Activated CD4-positive, alpha-beta T cell treated with anti-CD3 and anti-CD28 coated beads for 4 hours (primary cell): ENCODE measurements at places on chromosomes 16 and 17.

- no peak for DNase-seq
Observed at GRCh38 chr17:66542129-66542966, 239.9 kb downstream of the PRKCA start.

- DNase-seq = no peak
Observed at GRCh38 chr17:17931159-17931558, 41.0 kb downstream of the TOM1L2 start.

- no peak for DNase-seq
Observed at GRCh38 chr17:50534222-50534978, 1.9 kb downstream of the EPN3 start.

- no peak for DNase-seq
Observed at GRCh38 chr16:59048876-59049275, 314.8 kb upstream of the GOT2 start.

GRCh38 chr17:46895171-46895570 lies 27.8 kb upstream of the GOSR2 start:
- no peak for DNase-seq

DNA sequence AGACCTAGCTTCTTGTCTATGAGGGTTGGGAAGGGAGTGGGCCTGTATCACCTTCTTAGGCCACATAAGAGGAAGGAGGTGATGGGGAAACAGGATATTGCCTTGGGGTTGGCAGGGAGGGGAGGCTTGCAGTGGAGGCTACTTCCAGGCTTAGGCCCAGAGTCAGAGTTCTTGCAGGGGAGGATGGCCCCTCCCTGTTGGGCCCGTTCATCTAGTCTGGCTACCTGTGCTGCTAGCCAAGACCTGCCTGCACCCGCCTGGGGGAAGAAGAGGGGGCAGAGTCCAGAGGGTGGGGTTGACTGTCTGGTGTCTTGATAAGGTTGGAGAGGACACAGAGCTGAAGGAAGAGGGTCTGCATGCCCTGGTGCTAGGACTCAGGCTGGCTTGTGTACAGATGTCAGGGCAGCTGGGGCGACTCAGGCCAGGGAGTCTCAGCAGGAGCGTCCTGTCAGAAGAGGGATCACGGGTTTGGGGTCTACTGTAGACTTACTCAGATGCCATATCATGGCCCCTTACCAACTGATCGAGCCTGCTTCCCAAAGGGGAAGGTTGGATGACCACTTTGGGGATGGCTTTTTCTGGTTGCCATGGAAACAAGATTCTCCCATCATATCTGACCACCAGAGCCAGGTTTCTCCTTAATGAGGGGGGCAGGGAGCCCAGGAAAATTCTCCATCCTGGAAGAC lies 5.3 kb downstream of the KDM6B start:
- no peak for DNase-seq

DNA sequence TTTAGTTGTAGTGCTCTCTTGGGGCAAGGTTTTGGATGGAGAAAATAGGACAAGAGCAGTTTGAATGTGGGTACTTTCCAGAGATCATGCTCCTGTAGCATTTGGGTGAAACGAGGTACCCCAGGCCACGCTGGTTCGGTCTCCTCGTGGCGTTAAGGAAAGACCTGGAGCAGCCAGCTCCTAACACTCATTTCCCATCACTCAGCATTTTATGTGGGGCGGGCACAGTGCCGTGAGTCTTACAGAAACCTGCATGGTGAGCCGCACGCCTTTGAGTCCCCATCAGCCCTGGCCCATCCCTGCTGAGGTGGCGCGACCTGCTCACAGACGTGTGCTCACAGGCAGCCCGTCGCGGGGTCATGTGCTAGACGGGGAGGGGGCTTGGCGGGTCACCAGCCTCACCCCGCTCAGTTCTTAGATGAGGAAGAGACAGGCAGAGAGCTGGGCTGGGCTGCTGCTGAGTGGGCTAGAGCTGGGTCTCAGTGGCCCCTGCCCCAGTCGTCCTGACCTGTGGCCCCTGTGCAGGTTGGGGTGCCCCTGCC lies 37.3 kb downstream of the TBCD start:
- DNase-seq = no peak

- no peak for DNase-seq
Observed at GRCh38 chr17:31900877-31901276, 631 bp downstream of the UTP6 start.

DNA sequence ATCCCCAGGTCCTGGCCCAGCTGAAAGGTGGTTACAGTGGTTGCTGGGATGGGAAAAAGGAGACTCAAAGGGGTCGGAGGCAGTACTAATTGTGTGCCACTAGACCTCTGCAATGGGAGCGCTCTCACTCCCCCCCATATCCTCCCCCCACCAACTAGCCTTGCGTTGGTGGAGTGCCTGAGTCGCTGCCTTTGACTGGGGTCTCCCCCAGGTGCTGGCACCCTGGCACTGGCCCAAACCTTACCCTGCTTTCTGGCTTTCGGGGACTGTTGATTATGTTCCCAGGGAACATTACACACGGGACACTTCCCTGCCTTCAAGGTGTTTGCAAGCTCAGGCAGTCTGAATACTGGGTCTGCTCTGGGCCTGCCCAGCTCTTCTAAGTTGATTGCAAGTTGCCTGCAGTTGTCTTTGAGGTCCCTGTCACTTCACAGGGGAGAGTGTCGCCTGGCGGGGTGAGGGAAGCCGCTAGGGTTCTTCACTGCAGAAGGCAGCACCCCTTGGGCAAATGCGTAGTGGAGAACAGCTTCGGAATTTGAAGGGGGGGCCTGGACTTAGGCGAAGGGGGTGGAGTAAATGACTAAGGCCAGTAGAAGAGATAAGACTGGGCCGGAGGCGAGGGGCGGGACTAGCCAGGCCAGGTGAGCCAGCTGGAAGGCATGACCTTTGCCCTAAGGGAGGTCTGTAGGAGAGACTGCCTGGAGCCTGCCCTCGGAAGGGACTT lies 98.0 kb downstream of the RAB11FIP4 start:
- DNase-seq = no peak

- DNase-seq = no peak
Observed at GRCh38 chr16:23907903-23908302, 72.1 kb downstream of the PRKCB start.

- DNase-seq = no peak
Observed at GRCh38 chr16:2364638-2365210, 24.2 kb upstream of the ABCA3 start.

DNA sequence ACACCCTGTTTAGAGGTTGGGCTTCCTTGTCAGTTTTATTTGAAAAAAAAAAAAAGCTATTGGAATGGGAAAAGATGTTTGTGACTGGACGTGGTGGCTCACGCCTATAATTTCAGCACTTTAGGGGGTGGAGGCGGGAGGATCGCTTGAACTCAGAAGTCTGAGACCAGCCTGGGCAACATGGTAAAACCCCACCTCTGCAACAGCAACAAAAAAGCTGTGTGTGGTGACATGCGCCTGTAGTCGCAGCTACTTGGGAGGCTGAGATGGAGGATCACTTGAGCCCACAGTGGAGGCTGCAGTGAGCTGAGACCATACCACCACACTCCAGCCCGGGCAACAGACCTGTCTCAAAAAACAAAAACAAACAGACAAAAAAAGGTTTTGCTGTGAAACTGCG lies 66.1 kb upstream of the SIAH1 start:
- no peak for DNase-seq

DNA sequence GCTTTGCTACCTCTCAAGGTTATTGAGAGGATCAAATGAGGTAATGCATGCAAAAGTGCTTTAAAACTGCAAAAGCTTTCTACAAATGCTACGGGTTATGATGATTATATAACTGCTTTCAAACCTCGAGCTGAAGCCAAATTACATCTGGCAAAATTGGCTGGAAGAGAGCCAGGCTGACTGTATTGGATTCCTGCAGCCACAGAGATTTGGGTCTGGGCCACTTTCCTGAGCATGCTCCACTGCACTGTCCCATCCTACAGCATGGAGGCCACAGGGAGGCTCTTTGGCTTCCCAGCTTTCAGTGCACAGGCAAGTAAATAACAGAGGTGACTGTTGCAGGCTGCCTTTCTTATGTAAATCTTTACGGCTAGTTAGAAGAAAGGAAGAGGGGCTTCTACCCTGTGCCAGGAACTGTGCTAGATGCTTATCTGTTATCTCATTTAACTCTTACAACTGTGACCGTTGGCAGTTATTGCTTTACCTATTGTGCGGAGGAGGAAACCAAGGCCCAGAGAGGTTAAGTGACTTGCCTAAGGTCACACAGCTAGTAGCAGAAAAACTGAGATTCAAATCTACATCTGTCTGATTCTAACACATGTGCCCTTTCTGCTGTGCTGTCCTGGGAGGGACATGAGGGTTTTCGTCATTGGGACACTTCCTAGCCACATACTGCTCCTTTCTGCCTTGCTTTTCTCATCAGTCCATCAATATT lies 121.8 kb downstream of the SPACA3 start:
- DNase-seq = no peak

- DNase-seq = no peak
Observed at GRCh38 chr16:35908942-35909341, 2449.5 kb downstream of the TP53TG3F start.

DNA sequence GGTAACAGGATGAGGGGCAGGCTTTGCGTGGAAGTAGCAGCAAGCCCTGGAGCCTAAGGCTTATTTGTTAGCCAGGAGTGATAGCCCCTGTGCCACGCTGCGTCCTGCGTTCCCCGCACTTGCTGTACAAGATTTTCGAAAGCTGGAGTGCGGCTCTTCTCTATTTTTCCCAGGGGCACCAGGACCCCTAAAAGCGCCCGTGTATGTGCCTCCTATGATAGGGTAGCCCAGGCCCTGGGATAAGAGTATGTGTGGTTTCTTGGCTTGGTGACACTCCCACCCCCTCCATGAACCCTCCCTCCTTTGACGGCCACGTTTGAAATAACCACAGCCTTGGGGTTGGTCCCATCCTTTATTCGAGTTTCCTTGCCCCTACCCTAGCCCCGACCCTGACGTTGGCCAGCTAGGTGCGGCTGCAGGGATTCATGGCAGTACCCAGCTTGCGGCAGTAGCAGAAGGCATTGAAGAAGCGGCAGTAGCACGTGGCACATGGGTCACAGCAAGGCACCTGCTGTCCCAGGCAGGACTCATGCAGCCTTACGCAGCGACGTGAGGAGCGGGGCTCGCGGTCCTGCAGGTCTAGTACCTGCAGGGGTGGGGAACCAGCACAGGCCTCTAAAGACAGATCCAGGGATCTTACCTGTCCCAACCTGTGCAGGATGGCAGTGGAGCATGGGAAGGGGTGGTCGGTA lies 968 bp downstream of the AGRP start:
- no peak for DNase-seq

- no peak for DNase-seq
Observed at GRCh38 chr17:79845601-79845949, 6.3 kb upstream of the CBX4 start.

DNA sequence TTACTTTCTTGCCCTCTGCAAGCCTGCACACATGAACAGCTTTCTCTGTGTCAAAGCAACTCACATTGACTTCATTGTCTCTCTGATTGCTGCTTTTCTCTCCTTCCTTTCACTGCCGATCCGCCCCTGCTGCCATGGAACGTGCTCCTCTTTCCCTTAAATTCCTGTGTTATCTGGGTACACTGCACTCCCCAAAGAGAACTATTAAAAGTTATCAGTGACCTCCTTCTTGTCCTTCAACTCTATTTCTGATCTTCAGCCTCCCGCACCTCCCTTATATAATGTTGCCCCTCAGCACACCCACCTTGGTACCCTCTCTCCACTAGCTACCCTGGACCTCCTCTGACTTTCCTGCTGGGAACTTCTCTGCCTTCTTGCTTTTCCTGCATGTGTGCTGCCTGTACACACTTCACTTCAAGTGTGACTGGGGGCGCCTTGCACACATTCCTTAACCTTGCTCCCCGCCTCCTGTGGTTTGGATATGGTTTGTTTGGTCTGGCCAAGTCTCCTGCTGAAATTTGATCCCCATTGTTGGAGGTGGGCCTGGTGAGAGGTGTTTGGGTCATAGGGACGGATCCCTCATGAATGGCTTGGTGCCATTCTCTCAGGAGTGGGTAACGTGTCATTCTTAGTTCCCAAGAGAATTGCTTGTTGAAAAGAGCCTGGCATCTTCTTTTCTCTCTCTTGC lies 26.7 kb upstream of the PMP22 start:
- no peak for DNase-seq

GRCh38 chr17:7570351-7570750 lies 8.6 kb downstream of the SENP3 start:
- no peak for DNase-seq

DNA sequence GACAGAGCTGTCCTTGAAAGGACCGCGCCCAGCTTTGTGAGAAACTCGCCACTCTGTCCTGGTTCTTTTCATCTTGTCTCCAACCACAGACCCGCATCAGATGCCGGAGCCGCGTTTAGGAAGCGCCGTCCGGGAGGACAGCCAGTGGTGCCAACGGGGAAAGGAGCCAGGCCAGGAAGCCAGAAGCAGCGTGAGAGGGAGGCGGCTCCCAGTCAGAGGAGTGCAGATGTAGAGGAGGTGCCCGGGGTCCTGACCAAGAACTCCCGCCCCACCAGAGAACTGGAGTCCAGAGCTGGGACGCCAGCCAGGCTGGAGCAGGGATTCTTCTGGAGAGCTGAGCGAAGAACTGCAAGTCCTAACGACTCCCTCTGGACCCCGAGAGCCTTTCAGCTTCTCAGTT lies 49.3 kb upstream of the TNRC6C start:
- DNase-seq = no peak

DNA sequence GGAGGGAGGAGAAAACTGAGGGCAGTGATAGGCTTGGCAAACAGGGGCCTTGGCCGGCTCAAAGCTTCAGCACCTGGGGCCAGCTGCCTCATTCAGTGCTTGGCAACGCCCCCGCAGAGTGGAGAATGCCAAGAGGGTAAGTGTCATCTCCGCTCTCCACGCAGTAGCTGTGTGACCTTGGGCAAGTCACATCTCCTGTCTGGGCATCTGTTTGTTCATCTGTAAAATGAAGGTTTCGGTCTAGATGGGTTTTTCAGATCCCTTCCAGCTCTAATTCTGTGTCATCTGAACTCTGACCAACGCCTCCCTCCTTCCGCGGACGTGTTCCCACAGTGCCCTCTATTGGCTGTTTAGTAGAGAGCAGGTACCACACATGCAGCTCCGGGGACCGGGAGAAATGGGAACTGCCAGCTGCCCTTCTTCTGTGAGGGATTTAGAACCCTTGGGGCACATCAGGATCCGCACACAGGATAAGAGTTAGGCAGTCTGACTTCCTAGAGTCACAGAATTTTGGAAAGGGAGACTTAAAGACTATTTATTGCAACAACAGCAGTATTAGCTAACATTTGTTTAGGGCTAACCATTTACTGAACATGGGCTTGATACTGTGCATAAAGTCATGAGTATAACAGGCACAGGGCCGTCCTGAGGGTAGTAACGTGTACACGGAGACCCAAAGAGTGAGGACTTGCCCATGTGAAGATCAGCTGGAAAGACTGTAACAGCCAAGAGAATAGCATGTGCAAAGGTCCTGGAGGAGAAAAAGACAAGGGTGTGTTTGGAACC lies 26.8 kb downstream of the GP2 start:
- DNase-seq = no peak
